ENCODE measurements at places on chromosomes 4 and X.

DNA sequence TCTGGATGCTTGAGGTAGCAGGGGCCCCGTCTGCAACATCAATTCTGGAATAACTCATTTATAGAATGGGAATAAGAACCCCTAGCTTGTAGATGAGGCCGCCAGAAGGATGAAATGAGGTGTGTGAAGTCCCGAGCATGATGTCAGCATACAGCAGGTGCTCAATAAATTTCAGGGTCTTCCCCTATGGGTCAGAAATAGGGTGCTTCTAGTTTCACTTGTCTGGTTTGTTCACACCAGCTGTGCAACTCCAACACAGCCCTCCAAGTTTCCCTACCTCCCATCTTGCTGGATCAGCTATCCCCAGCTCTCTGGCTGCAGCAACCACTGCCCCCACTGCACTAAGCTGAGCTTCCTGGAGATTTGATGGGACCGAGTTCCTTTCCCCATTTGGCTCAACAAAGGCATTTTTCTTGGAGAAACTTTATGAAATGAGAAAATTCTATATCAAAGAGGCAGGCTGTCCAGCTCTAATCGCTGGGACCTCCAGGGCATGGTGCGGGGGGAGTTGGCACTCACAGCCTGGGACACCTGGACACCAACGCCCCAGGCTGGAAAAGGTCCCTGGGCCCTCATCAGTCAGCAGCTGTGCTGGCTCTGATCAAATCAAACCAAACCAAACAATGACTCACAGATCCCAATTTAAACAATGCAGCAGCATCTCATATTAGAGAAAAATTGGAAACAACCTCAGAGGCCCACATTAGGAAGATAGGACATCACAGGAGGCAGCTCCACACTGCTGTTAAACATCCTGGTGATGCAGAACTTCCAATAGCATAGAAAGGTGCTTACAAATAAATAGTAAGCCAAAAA, 13.3 kb downstream of the SLC2A9 start:
- DNase-seq, result no peak

DNA sequence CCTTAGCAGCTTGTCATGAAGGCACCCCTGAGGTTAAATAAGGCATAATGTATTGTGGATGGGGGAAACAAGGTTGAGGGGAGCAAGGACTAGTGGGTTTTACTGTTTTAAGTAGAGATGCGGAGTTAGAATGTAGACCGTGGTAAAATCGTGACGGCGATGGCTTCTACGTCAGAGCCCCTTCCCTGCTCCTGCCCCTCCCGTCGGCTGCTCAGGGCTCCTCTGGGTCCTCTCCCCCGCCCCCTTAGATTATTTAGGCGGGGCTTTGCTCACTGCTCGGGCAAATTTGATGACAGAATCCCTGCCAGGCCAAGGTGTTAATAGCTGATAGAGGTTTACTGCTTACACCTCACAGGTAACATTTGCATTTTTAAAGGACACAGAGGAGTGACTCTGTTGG, 2.3 kb downstream of the FRMPD3 start:
- no peak for DNase-seq

GRCh38 chr4:3699678-3700077, 66.5 kb upstream of the ADRA2C start:
- no peak for DNase-seq

DNA sequence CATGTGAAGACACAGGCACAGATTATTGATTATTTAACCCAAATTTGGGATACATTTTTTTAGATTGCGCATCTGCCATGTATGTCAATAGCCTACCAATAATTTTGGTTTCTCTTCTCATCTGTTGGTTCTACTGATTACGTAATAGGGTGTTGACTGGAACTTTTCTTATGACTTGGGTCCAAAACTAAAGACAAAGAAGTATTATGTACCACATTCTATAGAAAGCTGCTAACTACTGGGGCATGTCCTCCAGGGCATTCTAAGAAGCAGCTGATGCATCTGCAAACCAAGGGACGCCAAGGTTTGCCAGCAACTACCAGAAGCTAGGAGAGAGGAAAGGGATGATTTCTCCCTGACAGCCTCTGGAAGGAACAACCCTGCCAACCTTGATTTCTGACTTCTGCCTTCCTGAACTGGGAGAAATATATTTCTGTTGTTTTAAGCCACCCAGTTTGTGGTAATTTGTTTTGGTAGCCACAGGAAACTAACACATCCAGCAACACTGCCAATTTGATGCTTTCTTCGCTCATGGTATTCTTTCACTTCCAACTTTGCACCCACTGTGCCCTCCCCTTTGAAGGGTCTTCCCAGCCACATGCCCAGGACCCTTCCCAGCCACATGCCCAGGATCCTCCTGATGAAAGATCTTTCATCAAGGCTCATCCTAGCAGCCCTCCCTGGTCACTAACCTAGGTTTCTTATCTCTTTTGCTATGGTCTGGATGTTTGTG, 15.9 kb upstream of the TLR1 start:
- no peak for DNase-seq

All from hematopoietic multipotent progenitor cell treated with erythropoietin and hydrocortisone succinate and interleukin-3 and kit ligand, for 4 days (in vitro differentiated cells).